NCI-H1694 treated with DMSO at 0.1 percent for 48 hours (cell line): ENCODE measurements at places on chromosomes 1 and 21.

GRCh38 chr1:46362158-46362557, 21.6 kb downstream of the NSUN4 start:
- no peak for DNase-seq

DNA sequence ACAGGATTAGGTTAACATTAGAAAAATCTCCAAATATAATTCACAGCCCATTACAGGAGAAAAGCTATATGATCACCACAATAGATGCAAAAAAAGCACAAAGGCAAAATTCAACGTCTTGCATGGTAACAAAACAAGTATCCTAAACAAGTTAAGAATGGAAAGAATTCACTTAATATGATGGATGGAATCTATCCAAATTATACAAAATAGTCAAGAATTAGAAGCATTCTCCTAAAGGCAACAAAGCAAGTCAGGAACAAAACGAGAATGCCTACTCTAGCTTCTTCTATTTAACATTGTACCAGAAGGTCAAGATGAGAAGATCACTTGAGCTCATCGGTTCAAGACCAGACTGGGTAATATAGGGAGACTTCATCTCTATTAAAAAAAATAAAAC, 442.8 kb downstream of the SETD4 start:
- no peak for DNase-seq

GRCh38 chr1:151147132-151147503, 687 bp upstream of the SEMA6C start:
- no peak for DNase-seq

DNA sequence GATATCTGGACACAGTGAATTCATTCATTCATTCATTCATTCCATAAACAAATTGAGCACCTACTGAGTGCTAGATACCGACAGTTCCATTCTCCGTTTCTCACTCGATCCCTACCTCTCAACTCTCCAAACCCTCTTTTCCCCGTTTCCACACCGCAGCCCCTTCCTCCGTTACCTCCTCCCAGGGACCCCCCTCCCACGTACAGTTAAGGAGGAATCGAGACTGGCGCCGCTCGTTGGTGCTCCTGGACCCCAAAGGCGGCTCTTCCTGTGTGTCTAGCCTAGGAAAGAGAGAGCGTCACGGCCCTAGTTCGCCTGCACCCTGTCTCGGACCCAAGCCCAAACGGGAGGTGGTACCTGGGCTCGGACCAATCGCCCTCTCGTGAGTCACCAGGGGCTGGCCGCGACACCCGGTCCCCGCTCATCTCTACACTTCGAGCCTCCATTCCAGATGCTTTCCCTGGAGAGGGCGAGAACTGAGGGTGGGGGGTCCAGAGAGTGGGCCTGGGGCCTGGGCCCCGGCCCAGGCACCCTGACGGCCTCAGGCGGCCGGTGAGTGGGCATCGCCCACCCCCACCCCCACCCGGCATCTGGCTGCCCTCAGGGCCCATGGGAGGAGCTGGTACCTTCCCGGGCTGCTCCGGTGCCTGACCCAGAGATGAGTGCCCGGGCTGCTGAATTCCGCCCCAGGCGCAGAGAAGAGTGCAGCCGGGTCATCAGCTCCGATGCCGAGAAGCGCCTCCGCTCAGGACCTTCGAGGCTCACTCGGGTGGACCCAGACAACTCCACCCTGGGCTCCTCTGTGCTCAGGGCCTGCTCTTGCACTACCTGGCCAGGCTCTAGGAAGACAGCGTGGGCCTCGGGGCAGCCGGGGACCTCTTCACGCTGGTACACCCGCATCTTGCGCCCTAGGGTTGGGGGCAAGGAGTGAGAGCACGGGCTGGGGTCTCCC, 4.9 kb downstream of the ARHGEF19 start:
- no peak for DNase-seq

DNA sequence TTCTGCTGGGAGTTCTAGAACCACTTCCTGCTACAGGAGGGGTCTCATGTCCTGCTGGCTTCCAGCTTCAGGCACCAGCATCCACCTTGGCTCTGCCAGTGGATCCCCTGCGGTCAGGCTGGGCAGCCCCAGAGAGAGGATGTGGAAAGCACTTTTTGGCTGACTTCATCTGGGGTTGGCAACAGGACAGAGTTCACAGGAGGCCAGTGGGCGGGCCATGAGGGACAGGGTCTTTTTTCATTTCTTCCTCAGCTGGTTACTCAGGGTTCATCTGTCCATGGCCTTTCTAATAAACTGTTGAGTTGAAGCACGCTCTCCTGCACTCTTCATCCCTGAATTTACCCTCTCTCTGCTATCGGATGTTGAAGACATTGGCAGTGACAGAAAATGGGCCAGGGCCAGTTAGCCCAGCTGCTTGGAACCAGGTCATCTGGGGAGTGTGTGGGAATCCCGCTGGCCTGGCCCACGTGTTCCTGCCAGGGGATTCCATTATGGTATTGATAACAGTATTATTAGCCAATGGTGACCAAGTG, 45.2 kb downstream of the RPS6KA1 start:
- DNase-seq = no peak

- DNase-seq = no peak
Observed at GRCh38 chr1:109697066-109697465, 9.4 kb downstream of the GSTM1 start.

GRCh38 chr1:86640161-86640670, 64.2 kb upstream of the SH3GLB1 start:
- DNase-seq = no peak

DNA sequence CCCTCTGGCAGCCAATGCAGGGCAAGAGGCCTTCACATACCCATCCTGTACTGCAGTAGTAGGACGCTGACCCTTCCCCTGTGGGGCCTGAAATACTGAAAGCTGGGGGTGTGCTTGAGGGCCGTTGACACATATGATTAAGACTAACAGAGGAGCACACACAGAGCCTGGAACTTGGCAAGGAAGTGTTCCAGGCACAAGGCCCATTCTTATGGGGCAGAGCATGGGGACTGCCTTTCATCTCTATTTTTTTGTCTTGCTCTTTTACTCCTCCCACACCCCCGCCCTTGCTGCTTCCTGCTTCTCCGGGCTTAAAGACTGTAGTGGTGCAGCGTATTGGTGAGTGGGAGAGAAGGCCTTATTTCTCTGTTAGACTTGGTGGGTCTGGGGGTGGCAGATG, 137.4 kb downstream of the BACH1 start:
- DNase-seq = no peak

GRCh38 chr1:3450983-3451382, 3.5 kb upstream of the ARHGEF16 start:
- DNase-seq = no peak

DNA sequence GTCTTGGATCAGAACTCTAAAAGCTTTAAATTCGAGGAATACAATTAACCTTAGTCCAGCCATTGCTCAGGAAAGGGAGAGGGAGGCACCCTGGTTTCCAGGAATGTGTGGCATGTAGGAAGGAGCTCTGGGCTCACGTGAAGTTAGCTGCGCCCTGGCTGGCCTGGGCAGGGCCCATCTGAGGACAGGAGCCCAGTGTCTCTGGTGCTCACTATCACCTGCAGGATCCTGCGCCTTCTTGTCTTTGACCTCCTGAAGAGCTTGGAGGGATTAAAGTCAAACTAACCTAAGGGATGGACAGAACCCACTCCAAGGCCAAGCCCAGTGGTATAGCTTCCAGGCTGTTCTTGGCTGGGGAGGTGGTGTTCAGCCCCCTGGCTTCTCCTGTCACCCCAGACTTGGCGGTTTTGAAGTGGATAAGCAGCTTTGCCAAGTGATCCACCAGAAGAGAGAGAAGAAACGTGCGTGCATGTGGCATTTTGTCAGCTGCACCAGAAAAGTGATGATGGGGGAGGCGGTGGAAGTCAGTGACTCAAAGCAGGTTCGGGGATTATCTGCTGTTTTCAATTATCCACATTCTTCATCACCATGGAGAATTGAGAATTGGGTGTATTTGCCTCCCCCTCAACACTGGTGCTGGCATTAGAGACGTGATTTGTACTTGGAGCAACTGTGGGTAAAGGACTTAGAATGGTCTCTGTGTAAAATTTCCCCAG, 11.9 kb upstream of the KCNN3 start:
- DNase-seq = no peak

DNA sequence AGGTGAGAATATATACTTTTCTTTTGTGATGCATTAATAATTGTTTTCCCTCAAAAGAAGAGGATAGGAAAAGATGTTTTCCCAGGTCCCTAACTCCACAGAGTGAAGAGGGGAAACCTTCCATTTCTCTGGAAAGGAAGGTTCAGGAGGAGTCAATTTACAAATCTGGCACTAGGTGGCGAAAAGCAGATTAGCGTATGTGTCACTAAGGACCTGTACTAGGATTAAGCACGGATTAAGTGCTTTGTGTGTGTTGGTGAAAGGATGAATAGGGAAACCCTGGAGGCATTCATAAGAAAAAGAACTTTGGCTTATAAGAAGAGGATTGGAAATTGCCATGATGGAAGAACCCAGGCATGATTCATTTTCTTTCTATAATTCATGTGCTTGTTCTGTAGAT, 410.1 kb upstream of the PLXNA2 start:
- peak; percentile 15 for DNase-seq

DNA sequence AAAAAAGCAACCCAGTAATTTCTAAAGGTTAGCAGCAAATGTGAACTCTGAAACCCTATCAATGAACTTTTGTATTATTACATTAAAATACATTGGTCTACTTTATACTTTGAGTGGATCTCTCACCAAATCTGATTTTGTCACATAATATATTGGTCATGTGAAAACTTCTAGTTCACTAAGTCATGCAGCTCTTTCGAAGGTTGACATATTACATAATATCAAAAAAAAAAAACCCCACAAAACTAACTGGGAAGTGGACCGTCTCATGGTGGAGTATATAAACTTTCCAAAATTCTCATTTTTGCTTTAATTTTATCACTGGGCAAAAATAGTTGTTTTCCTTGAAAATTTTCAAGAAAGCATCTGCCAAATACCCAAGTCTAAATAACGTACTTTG, 50.4 kb downstream of the GATAD2B start:
- no peak for DNase-seq

DNA sequence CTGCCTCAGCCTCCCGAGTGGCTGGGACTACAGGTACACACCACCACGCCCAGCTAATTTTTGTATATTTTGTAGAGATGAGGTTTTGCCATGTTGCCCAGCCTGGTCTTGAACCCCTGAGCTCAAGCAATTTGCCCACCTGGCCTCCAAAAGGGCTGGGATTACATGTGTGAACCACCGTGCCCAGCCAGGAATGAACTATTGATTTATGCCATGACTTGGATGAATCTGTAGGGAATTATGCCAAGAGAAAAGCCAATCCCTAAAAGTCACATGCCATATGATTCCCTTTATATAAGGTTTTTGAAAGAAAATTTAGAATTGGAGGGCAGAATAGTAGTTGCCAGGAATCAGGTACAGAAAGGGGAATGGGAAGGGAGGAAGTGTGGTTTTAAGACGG, 19.1 kb upstream of the SLC45A3 start:
- no peak for DNase-seq

GRCh38 chr1:193525917-193526710, 339.7 kb upstream of the B3GALT2 start:
- DNase-seq = no peak

DNA sequence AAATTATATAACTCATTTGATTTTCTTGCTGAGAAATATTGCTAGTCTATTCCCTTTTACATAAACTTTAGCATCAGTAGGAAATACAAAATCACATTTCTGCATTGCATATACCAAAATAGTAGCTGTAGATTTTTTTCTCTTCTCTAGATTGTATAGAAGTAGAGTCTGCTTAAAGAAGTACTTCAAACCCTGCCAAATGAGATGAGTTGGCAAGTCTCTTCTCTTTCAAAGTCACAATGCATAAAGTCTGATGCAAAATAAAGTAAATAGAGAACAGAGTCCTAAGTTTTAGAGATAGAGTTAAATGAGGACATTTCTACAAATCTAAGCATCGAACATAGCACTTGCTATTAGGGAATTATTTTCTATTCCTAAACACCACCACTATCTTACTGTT, 6.4 kb downstream of the PLPPR4 start:
- DNase-seq = no peak

GRCh38 chr21:16829532-16829931, 683.3 kb upstream of the CXADR start:
- no peak for DNase-seq

- no peak for DNase-seq
Observed at GRCh38 chr1:197415221-197415620, 147.2 kb downstream of the CRB1 start.

GRCh38 chr1:233032916-233033315, 82.5 kb downstream of the NTPCR start:
- no peak for DNase-seq

- DNase-seq = peak; percentile 6
Observed at GRCh38 chr1:163820766-163821165, 499.0 kb downstream of the NUF2 start.

GRCh38 chr1:210598135-210598652, 269.5 kb downstream of the HHAT start:
- DNase-seq = no peak

DNA sequence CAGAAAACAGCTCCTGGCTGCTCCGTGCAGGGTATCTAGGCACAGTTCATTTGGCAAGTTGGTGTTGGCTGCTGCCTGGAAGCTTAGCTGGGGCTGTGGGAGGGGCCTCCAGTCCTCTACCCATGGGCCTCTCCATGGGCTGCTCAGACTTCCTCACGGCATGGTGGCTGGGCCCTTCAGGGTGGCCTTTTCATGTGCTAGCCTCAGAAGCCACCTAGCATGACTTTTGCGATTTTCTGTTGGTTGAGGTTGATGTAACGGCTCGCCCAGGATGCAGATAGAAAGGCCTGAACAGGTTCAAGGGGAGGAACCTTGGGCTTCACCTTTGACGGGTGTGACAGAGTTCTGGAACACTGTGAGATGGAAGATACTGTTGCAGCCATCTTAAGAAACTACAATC, 25.8 kb upstream of the LHX4 start:
- no peak for DNase-seq

GRCh38 chr1:20212685-20213331, 26.5 kb upstream of the PLA2G2C start:
- DNase-seq = peak; percentile 85

DNA sequence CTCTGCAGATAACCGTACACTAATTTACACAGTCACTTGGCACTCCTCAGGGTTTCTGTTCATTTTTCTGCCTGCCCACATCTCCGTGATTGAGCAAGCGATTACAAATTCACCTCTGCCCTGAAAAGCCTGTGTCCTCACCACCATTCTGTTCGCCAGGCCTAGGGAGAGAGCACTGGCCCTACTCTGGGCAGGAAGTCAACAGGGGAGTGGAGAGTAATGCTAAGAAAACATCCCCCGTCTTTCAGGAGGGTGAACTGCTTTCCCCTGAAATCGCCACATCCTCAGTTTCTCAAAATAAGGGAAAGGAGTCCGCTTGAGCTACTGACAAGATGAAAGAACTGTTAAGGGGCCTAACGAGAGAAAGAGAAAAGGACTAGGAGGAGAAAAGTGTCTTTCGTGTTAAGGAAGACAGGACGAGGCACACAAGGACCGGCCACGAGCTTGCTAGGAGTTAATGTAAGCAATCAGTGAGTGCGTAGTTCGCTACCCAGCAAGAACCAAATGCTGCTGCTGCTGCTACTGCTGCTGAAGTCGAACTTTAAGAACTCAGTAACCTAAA, 632 bp downstream of the PEX19 start:
- DNase-seq = no peak

- no peak for DNase-seq
Observed at GRCh38 chr1:29090937-29091618, 32.6 kb downstream of the TMEM200B start.

- DNase-seq = no peak
Observed at GRCh38 chr1:10614377-10615225, 139.9 kb downstream of the PEX14 start.

GRCh38 chr21:17572431-17572830, 40.3 kb downstream of the BTG3 start:
- no peak for DNase-seq
